ENCODE measurements at places on chromosomes 13 and 19.

DNA sequence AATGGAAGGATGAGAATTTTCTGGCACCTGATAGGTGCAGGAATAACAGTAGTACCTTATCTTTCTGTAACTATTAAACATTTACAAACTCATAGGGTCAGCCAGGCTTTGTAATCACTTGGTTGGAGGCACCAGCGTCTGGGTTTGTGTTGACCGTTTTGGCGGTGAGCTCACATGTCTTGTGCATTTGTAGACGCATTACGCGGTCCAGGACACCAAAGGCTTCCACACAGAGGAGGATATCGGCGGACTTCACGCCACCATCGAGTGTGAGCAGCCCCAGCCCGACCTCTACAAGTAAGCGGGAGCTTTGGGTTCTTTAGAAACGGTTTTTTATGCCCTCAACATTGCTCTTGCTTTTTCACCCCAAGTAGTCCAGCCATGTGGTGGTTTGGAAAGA is 129.3 kb downstream of the ATP11A start:
- DNase-seq, result no peak

- DNase-seq, result no peak
Observed at GRCh38 chr13:45198924-45199323, 1.9 kb downstream of the KCTD4 start.

DNA sequence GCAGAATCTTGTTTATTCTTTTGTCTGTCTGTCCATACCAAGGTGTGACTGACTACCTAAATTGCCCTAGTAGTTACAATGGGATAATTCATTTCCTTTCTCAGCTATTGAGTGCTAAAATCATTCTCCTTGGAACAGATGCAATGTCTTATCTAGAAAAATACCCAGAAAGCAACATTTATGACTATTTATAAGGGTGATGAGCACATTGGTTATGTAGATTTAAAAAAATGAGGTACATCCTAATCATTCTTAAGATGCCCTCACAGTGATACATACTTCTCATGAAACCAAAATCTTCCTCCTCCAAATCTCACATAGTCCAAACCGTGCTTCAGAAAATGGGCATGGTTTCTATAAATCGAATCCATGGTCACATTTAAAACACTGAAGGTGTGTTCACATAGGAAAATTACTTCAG is 11.6 kb upstream of the UBE2L5 start:
- no peak for DNase-seq

DNA sequence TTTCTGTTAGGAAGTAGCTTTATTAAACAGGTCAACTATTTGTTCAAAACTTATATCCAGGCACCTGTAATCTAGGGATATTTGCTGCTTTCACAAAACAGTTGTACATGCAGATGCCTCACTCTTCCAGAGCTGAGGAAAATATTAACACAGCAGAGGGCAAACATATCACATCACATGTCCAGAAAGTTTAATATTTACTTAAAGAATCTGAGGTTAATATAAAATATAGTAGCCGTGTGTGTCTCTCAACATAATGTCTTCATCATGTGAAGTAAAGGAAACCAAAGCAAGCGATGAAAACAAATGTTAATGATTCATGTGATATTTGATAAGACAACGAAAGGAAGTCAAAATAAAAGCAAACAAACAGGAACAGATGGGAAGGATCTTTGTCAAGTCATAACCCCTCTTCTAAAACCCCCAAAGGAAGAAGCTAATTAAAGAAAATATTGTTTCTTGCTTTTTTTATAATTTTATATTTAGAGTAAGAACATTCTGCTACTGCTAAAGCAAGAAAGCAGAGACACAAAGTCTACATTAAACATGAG is 418.8 kb downstream of the DACH1 start:
- peak; percentile 9 for DNase-seq

- DNase-seq, result no peak
Observed at GRCh38 chr13:55613429-55614187, 1527.1 kb upstream of the PRR20A start.
